ENCODE measurements at places on chromosomes 1 and 21.

DNA sequence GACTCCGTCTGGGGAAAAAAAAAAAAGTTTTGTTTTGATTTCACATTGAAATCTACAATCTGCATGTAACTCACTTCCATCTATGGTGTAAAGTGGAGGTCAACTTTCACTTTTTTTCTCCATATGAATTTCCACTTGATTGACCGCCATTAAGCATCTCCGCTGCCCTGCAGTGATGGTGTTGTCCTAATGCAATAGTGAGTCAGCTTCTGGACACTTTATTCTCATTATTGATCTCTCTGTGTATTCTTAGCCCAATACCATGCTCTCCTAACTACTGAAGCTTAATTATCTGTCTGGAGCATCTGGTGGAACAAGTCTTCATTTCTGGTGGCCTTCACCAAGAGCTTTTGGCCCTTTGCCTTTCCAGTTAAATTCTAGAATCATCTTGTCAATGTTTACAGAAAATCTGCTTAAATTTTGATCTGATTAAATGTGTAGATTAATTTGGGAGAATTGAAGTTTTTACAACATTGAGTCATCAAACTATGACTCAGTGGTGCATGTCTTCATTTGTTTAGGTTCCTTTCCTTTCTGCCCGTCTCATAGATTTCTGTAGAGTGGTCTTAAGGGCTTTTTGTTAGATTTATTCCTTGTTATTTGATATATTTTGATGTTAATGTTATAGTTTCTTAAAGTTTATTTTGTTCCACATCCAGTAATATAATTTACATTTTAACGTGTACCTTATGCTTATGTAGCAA lies 181.5 kb downstream of the PRDM2 start:
- no peak for DNase-seq

GRCh38 chr1:116508085-116508983 lies 62.5 kb downstream of the CD58 start:
- no peak for DNase-seq

DNA sequence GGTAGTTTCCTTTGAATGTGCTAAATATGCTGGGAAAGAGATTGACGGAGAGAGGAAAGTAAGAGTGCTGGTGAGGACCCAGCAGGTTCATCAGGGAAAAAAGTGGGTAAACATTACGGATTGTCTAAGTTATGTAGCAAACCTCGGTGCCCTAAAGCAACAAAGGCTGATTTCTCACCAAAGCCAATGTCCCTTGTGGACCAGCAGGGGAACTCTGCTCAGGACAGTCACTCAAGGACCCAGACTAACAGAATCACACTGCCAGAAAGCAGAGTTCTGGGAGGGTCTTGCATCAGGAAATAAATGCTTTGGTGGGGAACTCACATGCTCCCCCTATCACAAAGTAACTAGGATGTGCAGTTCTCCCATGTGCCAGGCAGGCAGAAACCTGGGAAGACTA lies 1.7 kb upstream of the IKBKE start:
- DNase-seq: no peak

GRCh38 chr1:58618303-58618702 lies 41.3 kb upstream of the TACSTD2 start:
- DNase-seq: no peak

DNA sequence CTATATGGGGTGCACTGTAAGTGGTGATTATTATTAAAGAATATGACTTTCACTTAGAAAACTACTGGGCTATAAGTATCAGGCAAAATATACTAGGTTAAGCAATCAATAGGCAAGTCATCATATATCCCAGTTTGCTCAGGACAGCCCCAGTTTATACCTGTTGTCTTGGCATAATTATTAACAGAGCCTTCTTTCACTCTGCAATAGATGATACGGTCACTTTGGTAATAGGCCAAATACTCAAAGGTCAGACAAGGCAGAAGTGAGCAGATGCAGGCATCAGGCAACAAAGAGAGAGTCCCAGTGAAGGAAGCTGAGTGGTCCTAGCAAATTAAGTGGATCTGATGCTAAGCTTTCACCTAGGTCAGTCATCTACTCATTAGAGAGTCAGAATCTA lies 599.9 kb downstream of the LMO4 start:
- no peak for DNase-seq

GRCh38 chr1:94660994-94661393 lies 119.4 kb upstream of the F3 start:
- DNase-seq: no peak

GRCh38 chr1:178477841-178478240 lies 18.9 kb downstream of the CLEC20A start:
- no peak for DNase-seq

DNA sequence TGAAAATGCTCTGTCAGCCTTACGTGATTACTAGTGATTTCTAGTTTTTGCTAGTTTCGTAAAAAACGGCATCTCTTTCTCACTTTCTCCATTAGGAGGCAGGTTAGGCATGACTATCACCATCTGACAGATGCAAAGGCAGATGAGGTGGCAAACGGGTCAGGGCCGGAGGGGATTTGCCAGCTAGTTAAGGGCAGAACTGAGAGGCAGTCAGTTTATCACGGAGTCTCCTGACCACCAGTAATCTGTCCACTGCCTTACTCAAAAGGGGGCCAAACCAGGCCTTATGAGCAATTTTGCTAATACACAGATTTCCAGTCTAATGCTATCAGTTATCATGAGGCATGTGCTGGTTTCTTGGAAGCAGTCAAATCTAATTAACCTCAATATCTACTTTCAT lies 159.3 kb downstream of the TSEN15 start:
- DNase-seq: no peak

DNA sequence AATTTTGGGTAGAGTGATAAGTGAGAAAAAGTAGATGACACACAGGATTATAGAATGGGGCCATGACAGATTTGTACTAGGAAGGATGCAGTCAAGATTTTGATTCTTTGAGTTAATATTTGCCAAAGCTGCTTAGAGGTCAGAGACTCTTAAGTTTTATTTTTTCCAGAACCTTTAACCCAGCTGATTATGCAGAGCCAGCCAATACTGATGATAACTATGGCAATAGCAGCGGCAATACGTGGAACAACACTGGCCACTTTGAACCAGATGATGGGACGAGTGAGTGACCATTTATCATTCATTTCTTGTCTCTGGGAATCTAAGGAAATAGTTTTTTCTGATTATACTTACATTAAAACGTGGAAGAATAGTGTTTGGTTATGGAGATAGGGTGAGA lies 16.1 kb downstream of the UBAP2L start:
- no peak for DNase-seq

GRCh38 chr1:23403038-23403336 lies 21.6 kb downstream of the TCEA3 start:
- no peak for DNase-seq
